Activated CD4-positive, CD25-positive, alpha-beta regulatory T cell (primary cell): ENCODE measurements at places on chromosomes 5 and 9.

- no peak for DNase-seq
These were observed 22.5 kb downstream of the DTWD2 start for GRCh38 chr5:118965890-118966289.

DNA sequence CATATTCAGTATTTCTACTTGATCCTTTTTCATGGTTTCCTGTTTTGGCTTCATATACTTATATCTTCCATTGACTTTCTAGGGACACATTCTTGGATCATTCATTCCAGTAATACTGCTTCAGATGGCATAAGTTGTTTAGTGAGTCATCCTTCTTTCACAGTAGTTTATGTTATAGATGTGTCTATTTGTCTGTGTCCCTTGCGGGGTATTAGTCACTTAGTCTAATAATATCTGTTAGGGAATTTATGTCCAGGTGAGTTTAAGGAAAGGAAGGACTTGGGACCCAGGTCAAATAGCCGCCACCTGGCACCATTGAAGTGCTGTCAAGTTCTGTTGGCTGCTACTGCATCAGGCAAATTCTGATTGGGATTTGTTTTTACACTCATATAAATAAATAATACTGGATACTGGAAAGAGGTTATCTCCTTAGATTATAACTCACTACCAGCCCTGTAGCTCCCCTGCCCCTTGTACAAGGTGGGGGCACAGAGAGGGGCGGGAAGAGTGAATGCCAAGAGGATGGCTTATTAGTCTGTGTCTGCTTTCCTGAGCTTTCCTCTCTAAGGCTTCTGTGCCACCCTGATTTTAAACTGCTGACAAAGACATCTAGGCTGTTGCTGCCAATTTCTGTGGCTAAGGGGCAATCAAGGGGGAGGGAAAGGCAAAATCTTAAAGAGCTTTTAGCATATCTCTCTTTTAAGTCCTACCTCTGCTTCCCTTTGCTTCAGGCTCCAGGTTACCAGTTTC lies 64.9 kb downstream of the CDC42SE2 start:
- no peak for DNase-seq

- DNase-seq, result no peak
These were observed 28.1 kb downstream of the IL7R start for GRCh38 chr5:35884773-35885172.

- DNase-seq, result no peak
These were observed 49.0 kb upstream of the SUSD3 start for GRCh38 chr9:93009337-93010015.

DNA sequence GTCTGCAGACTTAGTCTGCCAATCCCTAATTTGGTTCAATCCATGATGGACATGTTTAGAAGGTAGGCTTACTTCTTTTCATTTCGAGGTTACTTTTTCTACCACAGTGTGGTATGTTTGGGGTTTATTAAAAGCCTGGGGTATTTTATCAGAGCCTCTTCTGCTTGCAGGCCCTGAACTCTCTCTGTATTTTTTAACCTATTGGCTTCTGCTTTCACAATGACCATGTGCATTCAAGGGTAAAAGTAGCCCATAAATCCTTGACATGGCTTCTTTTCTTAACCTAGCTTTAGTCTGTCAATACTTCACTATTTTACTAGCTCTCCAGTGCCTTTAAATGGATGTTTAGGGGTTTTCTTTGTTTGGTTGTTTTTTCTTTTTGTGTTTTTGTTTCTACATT lies 286.6 kb downstream of the FER start:
- DNase-seq, result no peak

- DNase-seq, result no peak
These were observed 54.0 kb downstream of the VAV2 start for GRCh38 chr9:133938086-133938485.

DNA sequence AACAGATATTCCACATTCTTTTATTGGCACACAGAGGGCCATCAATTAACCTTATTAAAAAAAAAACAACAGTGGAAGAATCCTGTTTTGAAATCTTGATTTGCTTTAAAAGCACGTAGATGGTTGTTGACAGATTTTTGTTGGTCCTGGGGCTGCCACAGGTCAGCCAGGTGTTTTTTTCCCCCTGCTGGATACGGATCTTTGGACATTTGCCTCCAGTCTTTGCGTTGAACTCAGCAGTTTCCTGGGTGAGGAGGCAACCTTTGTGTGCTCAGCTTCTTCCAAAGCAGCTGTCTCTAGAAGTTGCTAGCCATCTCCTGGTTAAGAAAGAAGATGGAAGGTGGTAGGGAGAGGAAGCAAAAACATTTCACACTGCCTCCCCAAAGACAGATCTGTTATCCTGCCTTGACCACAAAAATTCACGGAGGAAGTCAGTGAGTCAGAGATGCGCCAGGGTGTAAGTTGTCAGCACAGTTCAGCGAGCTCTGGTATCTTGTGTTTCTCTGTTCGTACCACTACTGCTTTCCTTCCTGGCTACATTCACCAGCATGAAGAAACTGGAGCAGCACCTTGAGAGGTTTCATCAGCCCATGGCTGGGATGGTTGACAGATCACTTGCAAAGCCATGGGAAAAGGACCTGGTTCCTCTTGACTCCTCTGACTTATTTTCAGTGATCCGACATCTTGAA lies 207.3 kb downstream of the ARHGAP26 start:
- no peak for DNase-seq

GRCh38 chr5:81838307-81838906 lies 87.5 kb upstream of the SSBP2 start:
- no peak for DNase-seq

- DNase-seq, result no peak
These were observed 100.3 kb upstream of the ELAVL2 start for GRCh38 chr9:23926368-23926767.

DNA sequence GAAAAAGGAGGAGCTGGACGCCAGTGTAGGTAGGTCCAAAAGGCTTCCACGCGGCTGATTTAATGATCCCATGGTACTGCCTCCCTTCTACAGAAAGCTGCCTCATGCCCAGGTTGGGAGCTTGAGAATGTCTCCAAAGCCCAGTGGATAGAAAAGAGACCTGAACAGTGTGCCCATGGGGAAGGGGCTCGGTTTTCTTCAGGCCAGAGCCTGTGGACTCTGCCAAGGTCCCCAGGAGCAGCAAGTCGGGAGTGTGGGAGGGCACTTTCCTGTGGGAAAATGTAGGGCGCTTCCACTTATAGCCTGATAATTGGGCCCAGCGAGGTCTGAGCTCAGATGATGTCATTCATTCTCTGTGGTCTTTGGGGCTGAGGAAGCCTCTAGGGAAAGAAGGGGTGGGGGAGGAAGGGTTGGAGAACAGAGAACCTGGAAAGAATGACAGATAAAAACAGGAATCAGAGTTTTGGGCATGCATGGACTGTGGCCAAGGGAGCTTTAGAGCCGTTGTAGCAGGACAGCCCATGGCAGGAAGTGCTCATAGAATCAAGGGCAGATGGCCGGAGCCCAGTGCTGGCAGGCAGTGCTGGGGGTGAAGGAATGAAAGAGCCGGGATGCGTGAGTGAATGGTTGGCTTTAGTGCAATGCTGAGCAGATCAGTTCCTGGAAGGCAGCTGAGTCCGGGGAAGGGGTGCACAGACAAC lies 42.5 kb upstream of the SH3PXD2B start:
- DNase-seq, result no peak

GRCh38 chr9:38164659-38165221 lies 95.7 kb upstream of the SHB start:
- no peak for DNase-seq

GRCh38 chr5:78597068-78597973 lies 51.3 kb downstream of the LHFPL2 start:
- DNase-seq, result no peak

GRCh38 chr5:2686321-2687124 lies 65.0 kb downstream of the IRX2 start:
- DNase-seq, result no peak

- DNase-seq, result no peak
These were observed at the start of gene CD14 for GRCh38 chr5:140633021-140633471. TSS of gene CD14 (minus strand) at chr5:140633175. CDS start at chr5:140633071, 104 bp downstream.

- DNase-seq, result no peak
These were observed 30.2 kb upstream of the CEP72 start for GRCh38 chr5:581941-582340.

DNA sequence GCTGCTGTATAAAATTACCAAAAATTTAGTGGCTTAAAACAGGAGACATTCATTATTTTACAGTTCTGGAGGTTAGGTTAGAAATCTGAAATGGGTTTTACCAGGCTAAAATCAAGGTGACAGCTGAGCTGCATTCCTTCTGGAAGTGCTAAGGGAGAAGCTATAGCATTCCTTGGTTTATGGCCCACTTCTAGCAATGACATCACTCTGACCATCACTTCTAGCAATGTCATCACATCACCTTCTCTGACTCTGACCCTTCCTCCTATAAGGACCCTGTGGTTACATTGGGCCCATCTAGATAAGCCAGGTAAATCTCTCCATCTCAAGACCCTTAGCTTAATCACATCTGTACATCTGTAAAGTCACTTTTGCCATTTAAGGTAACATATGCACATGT lies 366.1 kb downstream of the EFNA5 start:
- DNase-seq, result no peak

- DNase-seq, result no peak
These were observed 140.4 kb downstream of the ESM1 start for GRCh38 chr5:54844905-54845566.

DNA sequence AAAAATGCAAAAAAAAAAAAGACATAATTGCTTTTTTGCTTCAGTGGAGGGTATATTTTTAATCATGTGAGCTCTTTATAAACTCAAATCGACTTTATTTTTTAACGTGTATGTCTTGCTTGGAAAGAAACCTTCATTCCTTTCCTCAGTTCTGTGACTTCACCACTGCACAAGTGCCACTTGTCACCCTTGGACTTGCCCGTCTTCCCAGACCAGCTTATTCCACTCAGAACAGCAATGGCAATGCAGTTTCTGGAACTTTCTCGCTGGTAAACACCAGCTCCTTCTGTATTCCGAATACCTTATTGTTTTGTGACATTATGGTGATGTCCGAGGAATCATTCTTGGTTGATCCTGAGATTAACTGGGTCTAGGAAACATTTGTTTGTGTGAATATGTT lies 440.5 kb upstream of the ADAMTS16 start:
- DNase-seq, result no peak

GRCh38 chr9:82090046-82090445 lies 101.5 kb downstream of the SPATA31D1 start:
- DNase-seq, result no peak

DNA sequence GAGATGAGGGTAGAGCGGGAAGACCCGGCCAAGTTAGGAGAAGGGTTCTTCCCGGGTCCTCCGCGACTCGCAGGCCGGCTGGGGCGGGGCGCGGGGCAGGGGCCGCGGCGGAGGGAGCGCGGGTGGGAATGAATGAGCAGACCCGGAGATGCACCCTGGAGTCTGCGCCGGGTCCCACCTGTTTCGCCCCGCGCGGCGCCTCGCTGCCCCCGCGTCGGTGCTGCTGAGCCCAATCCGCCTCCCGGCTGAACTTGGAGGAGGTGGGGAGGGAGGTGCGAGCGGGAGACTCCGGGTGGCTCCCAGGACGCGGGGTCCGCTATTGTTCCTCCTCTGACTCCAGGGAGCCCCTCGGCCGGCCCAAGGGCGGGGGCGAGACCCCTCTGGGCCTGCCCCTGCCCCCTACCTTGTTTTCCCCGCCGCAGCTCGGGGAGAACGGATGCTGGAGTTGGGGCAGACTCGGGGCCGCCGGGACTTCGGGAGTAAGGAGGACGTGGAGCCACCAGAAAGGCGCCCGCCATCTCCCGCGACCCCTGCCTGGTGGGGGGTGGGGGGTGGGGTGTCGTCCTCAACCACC lies 659 bp downstream of the RAI14 start:
- no peak for DNase-seq

DNA sequence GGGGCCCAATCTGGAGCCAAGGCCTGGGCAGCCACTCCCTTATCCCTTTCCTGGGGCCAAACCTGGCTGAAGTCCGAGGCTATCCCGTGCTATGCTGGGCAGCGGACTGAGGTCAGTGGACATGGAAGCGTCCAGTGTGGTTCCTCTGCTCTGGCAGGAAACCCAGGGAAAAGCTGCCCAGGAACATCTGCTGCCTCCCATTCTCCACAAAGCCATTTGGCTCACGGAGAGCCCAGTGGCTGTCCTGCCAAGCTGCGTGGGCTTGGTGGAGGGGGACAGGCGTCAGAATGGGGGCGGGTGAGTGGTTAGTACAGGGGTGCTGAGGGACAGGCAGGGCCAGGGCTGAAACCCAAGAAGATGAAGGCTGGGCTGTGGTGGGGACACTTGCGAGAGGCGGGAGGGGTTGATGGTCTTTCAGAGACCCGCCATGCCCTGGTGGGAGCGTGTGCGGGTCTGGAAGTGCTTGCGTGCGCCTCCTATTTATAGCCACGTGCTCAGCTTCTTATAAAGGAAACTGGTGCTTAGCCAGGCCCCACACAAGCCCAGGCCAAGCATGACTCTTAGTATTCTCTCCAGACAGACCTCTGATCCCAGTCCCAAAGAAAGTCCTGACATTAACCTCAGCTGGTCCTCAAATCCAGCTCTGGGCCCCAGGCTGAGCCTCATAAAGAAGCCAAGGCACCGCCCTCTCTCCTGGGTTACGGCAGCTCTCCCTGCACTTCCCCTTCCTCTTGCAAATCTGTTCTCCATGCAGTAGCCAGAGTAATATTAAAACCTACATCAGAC lies 9.4 kb upstream of the SLC6A7 start:
- DNase-seq, result no peak

DNA sequence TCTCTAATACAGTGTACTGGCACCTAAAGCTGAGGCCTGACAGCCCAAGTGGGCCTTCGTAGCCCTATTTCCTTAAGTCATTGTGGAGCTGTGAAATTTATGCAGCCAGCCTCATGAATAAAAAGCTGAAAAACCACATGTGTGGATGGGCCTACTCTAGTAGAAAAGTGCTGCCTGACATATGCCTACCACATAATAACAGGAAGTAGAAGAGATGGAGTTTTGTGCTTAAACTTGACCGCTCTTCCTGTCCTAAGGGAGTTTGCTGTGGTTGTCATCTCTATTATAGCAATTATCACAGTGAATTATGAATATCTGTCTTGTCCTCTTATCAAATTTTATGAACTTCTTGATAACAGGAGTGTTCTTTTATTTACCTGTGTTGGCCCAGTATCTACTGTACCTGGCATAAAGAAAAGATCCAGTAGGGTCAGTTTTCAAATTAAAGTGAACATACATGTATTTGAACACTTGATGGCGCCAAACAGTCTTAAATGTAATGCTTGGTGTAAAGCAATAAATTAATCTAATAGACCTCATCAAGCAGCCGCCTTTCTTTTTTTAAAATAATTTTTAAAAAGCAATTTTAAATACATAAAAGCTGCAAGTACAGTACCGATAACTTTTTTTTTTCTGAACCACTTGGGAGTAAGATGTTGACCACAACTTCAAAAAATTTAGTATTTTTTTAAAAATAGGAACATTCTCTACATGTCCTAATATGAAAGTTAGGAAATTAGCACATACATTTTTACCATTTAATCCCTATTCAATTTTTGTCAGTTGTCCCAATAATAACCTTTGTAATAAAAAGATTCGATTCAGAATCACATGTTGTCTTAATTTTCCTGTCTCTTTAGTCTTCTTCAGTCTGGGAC lies 51.0 kb downstream of the FKTN start:
- no peak for DNase-seq

GRCh38 chr5:138663009-138663408 lies 87.8 kb upstream of the HSPA9 start:
- DNase-seq, result no peak

- no peak for DNase-seq
These were observed 1866.1 kb upstream of the NUDT12 start for GRCh38 chr5:105428451-105429380.
